ENCODE measurements at places on chromosomes 12 and 14.

GRCh38 chr14:38053666-38054065, 154.0 kb upstream of the SSTR1 start:
- DNase-seq: no peak

- DNase-seq: no peak
These were observed 11.0 kb downstream of the KCNJ8 start for GRCh38 chr12:21763531-21763930.

GRCh38 chr12:27025116-27025515, 2.8 kb downstream of the MED21 start:
- no peak for DNase-seq

- no peak for DNase-seq
These were observed 20.2 kb downstream of the CCDC177 start for GRCh38 chr14:69554500-69554899.

DNA sequence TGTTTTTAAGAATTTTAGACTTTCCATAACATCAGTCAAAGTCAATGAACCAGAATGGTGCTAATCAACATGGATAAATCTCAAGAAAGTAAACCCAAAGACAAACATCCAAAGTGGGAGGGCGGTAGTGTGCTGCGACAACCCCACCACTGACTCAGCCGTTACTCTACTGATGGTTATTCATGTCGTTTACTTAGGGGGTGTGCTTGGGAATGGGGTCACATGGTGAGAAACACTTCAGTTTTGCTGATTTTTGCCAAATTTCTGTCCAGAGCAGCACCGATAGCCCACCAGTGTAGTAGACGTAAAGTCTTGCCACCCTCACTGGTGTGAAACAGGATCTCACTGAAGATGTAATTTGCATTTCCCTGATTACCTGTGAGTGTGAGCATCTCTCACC, 99.9 kb downstream of the ADGRD1 start:
- DNase-seq: no peak

GRCh38 chr14:50045039-50045711, 71.2 kb downstream of the VCPKMT start:
- DNase-seq: peak; percentile 50

DNA sequence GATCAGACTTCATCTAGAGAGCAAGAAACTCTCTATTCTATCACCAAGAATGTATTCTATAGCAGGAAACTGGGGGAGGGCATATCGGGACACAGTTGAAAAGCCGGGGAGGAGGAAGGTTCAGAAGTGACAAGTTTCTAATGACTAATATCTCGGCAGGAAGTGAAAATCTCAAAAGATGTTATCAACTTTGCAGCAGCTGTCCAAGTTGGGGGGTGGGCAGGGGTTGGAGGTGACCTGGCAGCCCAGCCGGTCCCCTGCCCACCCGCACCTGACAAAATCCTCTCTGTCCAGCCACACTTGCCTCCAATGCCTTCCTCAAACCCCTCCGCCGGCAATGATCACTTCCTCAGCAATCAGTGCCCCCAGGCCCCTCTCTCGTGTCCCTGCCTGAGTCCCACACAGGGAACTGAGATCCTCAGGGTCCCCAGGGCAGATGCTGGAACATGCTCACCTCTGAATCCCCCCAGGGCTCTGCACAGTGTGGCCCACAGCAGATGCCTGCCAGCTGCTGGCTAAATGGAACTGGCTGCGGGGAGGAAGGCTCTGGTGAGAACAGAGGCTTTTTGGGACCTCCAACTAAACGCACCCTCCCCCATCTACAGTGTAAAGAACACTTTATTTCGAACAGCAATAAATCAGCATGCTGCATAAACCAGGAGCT, 43.9 kb downstream of the CCDC88C start:
- DNase-seq: no peak
